ENCODE measurements at places on chromosomes 11 and 22. TPM values are rescaled to one million over a fixed set of nuclear protein-coding genes. Genes with fewer than 3 reads are reported as not detected.

Gene SPCS2
- total RNA-seq: 11.7 TPM

DNA sequence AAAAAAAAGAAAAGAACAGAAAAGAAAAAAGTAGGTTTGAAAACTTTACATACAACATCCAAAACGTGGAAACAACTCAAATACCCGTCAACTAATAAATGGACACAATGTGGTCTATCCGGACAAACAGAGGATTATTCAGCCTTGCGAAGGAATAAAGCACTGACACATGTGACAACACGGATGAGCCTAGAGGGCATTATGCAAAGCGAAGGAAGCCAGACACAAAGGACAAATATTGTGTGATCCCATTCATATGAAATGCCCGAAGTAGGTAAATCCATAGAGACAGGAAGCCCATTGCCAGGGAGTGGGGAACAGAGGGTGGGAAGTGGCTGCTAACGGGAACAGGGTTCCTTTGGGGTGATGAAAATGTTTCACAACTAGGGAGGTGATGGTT, 11.8 kb downstream of the RFPL1 start:
- DNase-seq: no peak

- peak; percentile 100 for DNase-seq
Measured at GRCh38 chr11:62573592-62574362, at the start of gene EEF1G. EEF1G (minus strand) TSS chr11:62573891; CDS start chr11:62573842, 49 bp downstream.

GRCh38 chr11:1017269-1018005, 19.1 kb downstream of the MUC6 start:
- peak; percentile 10 for DNase-seq

DNA sequence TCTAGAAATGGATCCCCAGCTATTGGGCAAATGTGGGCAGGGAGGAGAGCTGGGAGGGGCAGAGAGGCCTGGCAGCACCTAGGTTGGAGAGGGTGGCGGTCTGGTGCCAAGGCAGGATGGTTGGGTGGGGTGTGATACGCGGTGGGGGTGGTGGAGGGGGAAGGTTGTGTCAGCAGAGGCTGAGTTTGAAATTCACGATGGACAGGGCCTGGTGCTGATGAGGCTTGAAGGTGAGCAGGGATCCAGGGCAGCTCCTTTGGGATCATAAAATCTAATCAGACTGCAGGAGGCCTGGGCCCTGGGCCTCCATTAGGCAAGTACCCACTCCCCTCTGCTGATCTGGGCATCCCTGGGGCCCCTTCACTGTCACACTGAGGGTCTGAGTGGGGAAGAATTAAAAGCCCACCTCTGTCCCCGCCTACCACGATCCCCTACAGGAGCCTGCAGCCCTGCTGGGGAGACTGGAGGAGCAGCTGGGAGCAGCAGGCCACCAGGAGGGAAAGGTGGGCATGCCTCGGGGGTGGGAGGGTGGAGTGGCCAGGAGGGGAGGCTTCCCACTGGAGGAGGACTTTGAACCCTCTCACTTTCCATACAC, 24.0 kb downstream of the IGLL1 start:
- no peak for DNase-seq

Gene P2RX6
- 17.8 TPM for total RNA-seq

DNA sequence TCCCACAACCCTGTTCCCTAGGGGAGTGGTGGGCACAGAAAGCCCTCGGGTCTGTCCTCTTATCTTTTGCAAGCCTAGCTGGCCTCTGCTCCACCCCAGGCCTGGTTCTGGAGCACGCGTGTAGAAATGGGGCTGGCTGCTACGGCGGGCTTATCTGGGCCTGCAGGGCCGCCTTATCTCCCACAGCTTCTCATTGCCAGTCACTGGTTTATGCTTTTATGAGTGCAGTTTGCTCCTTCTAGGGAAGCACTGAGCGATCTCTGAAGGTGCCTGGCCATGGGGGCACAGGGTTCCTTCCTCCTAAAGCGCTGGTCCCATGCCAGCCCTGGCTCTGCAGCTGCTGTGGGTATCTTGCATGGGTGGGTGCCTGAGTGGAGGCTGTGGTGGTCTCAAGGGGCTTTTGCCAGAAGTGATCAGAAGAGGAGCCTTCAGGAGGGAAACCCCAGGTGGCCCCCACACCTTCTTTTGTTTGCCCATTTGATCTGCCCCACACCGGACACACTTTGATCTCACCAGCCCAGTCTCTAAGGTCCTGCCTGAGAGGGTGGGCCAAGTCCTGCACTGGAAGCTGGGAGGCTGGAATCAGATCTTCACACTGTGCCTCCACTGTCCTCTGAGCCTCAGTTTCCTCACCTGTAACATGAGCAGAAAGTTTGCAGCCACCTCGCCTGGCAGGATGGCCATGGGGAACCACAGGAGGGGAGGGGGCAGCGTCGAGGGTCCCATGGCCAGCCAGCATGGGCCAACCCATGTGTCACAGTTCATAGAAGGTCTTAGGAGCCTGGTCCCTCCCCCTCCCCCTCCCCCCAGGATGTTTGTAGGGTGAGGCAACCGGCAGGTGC, 86.6 kb upstream of the FGF3 start:
- DNase-seq: no peak

Gene AQP11
- 11.2 TPM for total RNA-seq

- DNase-seq: peak; percentile 95
Measured at GRCh38 chr22:46866591-46866990, 104.1 kb downstream of the TBC1D22A start.

DNA sequence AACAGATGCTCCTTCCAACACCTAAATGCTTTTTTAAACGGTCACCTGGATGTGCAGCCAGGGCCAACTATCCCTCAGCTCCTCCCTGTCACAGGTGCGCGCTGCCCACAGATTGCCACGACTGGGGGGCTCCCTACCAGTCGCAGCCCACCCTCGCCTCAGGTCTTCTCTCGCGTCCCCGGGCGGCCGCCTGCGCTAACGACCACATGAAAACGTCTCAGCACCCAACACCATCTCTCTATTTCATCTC, 469 bp downstream of the ZBED5 start:
- no peak for DNase-seq

Gene DNAL4
- total RNA-seq: 25.1 TPM

DNA sequence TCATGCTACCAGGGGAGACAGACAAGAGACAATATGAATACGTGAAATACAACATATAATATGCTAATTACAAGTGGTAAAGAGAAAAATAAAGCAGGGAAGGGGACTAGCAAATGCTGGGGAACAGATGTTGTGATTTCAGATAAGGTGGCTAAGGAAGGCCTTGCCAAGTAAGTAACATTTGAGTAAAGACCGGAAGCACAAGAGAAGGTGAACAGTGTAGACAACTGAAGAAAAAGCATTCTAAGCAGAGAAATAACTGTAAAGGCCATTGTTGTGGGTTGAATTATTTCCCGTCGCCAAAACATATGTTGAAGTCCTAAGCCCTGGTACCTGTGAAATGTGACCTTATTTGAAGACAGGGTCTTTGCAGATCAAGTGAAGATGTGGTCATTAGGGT, 63.7 kb upstream of the EED start:
- no peak for DNase-seq
